ENCODE measurements at places on chromosomes 4 and X.

DNA sequence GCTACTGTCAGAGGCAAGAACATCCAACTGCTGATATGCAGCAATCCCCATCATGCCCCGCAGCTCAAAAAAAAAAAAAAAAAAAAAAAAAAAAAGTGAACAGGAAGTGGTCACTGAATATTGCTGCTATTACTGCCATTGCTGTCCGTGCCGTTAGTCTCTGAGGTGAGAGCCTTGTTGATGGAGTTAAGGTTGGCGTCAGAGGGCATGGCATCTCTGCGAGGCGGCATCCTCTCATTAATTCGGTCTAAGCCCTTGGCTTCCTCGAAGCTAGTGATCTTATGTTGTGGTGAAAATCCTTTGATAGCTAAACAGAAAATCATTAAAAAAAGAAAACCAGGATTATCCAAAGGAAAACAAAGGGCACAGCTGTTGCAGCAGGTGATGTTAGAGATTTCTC, 321.6 kb downstream of the PPP3CA start:
- DNase-seq, result no peak

DNA sequence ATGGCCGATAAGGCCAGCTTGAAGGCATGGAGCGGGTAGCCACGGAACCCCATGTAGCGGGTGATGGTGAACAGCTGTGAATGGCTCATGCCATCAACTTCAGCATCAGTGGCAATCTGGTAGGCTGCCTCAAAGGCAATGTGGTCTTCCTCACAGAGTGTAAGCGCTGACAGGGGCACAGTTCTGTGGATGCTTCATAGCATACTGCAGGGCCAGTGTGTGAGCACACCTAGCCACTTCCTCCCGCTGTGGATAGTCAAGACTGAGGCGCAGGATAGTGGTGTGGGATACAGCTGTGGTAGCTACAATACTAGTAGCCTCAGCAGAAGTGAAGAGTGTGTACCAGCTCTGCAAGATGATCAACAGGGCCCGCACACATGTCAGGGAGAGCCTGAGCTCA, 40.5 kb downstream of the C4orf33 start:
- no peak for DNase-seq

DNA sequence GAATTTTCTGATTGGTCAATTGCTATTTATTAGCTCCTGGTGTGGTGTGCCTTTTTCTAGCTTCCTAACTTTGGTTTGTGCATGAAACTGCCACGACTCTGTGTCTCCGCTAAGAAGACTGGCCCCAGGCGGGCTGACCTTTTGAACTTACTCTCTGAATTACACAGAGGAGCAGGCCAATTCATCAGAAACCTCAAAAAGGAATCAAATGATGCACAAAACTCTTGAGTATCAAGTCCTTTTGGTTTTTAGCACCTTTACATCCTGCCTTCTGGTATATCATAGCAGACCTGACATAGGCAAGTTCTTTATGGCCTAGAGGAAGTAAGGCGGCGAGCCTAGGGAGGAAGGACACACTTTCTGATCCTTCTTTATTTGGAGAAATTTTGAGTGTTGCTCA, 17.6 kb downstream of the TKTL1 start:
- DNase-seq, result no peak

DNA sequence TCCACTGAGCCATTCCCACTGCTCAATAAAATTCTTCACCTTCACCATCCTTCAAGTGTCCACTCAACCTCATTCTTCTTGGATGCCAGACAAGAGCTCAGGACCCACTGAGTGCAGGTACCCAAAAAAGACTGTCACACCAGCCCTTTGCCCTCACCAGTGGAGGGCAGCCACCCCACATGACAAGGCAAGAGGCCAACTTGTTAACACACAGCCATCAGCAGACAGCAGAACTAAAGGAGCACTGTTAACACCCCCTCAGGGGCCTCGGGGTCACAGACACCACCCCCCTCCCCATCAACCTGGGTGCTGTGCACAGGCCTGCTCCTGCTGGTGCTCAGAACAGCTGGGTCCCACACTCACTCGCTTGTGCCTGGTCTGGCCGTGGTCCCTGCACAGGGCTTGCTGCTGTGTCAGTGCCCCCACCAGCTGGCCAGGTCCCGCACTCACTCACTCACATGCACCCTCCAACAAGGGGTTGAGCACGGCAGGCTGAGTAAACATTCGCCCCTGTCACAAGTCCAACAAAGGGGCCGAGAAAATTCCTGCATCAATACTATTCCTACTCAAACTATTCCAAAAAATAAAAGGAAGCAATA, 54.1 kb downstream of the ATRX start:
- DNase-seq, result no peak

- DNase-seq, result no peak
These were observed 39.5 kb downstream of the WDR1 start for GRCh38 chr4:10077076-10077475.

GRCh38 chrX:115913575-115913974, 257.0 kb upstream of the AGTR2 start:
- no peak for DNase-seq

DNA sequence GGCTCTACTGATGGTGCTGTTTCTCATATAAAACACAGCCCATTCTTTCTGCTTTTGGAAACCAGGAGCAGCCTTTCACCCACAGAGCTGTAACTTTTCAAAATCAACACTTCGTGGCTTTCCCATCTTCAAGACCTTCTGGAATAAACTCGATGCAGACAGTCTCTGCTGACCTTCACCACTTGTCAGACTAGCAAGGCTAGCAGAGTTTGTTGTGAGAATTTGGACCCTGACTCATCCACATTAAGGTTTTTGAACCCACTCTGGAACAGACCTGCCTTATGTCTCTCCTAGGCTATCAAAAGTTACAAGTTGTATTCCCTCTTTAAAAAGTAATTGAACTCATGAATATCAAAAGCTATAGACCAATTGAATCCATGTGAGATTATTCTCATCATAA, 88.6 kb downstream of the MAML3 start:
- DNase-seq, result no peak

DNA sequence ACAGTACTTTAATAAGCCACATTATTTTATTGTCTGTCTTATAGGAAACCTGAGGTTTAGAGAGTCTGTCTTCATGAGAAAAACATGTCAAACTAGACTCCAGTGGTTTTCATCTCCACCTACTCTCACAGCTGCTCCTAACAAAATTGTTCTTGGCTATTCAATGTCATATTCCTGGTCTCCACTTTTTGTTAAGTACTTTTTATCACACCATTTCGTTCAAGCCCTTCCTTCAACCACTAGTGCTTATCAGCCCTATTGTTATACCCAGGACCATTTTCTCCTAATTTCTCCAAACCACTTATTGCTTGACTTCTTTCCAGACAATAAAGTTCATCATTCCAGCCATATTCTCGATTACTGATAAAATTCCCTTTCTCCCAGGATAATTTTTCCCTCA, 1674.3 kb upstream of the AGA start:
- DNase-seq, result no peak

GRCh38 chrX:108036298-108036973, 8.4 kb upstream of the VSIG1 start:
- no peak for DNase-seq

- DNase-seq, result peak; percentile 82
These were observed 36.9 kb downstream of the CTBP1 start for GRCh38 chr4:1211891-1212545.

GRCh38 chrX:148314876-148315275, 185.5 kb upstream of the AFF2 start:
- no peak for DNase-seq

DNA sequence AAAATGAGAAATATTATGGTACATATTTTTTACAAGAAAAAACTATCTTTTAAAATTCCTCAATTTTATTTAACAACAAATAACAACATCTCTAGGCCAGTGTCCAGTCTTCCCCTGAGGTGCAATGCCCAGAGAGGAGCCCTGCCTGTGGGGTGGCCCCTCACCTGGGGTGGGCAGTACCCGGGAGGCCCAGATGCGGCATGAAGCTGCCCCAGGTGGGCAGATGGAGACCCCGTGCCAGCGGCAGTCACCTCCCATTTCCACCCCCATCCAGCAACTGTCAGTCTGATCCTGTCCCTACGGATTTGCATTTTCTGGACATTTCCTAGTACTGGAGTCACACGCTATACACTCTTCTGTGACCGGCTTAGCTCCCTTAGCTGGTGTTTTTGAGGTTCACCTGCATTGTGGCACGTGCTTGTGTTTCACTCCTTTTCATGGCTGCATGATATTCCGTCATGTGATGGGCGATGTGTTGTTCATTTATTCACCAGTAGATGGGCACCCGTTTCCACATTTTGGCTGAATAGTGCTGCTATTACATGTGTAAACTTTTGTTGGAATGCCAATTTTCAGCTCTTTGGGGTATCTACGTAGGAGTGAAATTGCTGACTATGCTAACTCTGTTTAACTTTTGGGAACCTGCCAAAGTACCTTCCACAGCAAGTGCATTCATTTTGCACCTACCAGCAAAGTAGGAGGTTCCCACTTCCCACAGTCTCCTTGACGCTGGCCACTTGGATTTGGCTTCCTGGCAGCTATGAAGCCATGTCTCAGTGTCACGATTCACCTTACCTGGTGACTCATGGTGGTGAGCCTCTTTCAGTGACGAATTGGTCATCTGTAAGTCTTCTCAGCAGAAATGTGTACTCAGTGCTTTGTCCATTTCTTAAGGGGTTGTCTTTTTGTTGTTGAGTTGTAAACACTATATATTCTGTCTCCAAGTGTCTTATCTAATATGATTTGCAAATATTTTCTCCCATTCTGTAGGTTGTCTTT, 11.7 kb upstream of the MAEA start:
- no peak for DNase-seq
